ENCODE measurements at places on chromosomes 7 and 10.

GRCh38 chr7:87581723-87582122, 19.0 kb downstream of the ABCB1 start:
- no peak for DNase-seq

DNA sequence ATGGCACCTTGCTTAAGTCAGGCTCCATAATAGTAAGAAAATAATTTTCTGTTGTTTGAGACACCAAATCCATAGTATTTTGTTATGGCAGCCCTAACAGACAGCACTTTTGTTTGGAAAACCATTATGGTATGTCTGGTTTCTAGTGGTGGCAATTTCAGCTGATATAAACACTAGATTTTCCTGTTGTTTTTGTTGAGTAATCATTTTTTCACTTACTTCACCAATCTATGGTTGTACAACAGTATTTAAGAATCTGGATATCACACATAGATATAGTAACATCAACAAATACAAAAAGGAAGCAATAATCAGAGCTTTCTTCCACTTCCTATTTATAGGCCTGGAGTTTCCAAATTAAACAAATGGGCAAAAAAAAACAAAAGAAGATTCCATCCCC, 725.8 kb upstream of the POM121L12 start:
- DNase-seq = no peak

- DNase-seq = no peak
These were observed 27.8 kb downstream of the UNC5B start for GRCh38 chr10:71239946-71240795.

- no peak for DNase-seq
These were observed 44.0 kb downstream of the COL13A1 start for GRCh38 chr10:69845574-69846292.

- DNase-seq = no peak
These were observed 12.3 kb downstream of the STX1A start for GRCh38 chr7:73707045-73707631.

DNA sequence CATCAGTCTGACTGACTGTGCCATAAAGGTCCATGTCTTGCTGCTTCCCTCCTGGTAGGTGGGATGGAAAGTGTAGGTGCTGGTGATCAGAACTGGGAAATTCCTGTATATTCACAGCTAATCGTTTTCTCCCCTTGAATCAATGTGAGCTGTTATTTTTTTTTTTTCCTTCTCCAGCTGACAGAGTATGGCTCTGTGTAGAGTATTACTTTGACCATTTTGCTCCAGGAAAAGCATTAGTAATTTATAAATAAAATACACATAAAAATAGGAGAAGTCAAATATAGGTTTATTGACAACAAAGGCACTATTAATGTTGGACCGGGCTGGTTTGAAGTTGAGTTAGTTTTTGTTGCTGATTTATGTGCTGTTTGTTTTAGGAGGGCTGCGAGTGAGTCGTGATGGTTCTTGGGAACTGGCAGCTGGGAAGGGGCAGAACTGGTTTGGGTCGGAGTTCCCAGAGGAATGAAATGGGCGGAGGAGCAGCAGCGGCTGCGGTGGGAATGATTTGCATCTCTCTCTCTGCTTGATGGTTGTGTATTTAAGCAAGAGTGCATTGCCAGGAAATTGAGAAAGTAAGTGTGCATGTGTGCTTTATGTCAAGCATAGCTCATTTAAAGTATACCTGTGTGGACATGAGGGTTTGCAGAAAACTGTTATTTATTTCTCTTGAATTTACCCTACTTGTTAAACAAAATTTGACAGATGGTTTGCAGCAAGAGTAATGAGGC, 80.9 kb downstream of the LRMDA start:
- DNase-seq = no peak

GRCh38 chr10:89670926-89671325, 25.9 kb upstream of the PANK1 start:
- no peak for DNase-seq

GRCh38 chr10:5741276-5741675, 56.6 kb downstream of the TASOR2 start:
- DNase-seq = no peak

DNA sequence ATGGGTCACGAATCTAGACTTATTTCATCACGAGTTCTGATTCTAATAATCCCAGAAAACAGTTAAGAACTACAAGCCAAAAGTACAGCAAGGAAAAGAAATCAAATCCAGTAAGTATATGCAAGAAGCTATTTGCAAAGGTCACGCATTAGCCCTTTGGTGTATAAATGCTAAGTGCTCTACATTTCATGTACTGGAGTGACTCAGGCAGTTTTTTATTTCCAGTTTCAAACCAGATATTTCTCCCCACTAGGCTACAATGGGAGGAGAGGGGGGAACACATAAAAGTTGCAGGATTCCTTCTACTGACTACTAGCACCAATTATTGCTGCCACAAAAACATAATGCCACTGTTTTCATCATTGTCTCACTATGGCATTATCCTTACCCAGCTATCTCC, 148.0 kb downstream of the NRCAM start:
- no peak for DNase-seq

DNA sequence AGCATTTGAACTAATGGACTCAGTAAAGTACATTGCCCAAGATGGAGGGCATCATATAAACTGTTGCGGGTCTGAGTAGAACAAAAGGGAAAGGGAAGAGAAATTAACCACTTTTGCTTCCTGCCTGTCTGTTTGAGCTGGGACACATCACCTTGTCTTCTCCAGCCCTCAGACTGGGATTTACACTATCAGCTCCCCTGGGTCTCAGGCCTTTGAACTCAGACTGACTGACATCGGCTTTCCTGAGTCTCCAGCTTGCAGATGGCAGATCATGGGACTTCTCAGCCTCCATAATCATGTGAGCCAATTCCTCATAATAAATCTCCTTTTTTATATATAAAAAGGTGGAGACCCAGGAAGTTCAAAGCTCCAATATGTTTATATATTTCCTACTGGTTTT, 23.0 kb upstream of the WASL start:
- no peak for DNase-seq

GRCh38 chr10:124057601-124058000, 35.8 kb downstream of the CHST15 start:
- DNase-seq = no peak

- no peak for DNase-seq
These were observed 142.4 kb downstream of the CHCHD3 start for GRCh38 chr7:132939495-132939894.

DNA sequence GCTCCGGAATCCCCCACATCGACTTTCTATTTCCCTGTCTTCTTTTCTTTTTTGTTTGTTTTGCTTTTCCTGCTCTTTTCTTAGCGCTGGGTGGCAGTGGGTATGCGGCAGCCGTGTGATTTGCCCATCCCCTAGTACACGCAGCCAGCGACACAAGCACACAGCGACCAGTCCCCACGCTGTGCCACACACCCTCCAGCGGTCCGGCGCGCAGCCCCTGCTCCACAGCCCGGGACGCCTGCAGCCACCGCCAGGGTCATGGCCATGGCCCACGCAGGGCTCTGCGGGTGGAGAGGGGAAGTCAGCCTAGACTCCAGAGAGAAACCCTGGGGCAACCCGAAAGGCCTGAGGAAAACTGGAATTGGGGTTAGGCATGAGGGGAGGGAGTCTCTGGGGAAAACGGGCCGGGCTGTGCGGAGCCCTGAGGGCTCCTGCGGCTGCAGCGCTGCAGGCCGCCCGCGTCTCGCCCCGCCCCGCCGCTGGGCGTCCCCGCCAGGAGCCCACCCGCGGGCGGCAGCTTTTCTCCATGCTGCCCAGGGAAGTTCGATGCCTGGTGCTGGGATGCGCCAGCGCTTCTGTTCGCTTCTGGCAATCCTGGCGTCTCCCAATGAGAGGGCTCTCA, 2.5 kb downstream of the CHRM2 start:
- no peak for DNase-seq

GRCh38 chr7:69967689-69968450, 369.6 kb downstream of the AUTS2 start:
- no peak for DNase-seq

DNA sequence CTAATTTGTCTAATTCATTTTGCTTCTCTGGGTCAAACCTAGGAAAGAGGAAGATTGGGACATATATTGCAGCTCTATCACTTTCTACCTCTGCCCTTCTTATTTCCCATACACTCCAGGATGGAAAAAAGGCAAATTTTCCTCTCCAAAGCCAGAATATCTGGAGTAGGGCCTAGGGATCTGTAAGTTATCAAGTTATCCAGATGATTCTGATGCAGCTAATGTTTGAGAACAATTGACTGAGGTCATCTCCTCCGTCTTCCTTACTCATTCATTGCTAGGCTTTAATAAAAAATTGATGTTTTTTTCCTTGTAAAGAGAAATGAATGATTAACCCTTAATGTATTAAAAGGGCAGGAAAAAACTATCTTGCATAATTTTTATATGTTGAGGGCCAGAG, 211.9 kb upstream of the GLI3 start:
- no peak for DNase-seq

DNA sequence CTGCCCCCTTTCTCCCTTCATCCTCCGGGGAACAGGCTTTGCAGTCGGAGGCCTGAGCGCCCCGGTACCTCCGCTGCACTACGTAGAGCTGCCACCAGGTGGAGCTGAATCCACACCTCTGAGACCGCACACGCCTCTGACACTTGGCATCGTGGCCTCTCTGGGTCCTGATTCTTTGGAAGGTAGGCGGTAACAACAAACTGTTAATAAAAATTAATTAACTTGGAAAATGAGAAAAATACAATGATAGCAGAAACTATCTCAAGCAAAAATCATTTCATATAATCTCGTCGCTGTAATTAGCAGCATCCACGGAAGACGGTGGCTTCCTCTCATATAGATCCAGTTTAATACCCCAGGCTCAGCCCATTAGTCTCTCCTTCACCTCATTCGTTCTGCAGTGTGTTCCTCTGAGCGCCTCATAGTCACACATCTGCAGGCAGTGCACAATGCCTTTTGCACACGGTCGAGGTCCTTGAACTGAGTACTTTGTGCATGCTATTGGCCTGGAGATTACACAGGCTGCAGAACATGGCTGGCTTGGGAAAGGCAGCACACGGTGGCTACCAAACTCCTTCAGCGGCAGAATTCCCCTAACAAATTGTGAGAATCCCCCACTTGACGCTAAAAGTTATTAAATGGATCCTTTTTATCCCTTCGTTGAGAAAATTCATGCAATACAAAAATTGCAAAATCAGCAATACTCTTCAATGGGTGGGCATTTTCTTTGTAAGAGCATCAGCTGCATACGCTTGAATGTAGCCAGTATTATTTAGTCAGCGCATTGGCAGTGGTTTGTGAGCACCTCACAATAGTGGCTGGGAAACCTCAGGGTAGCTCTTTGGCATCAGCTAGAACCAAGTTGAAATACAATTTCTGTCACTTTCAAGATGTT, 18.7 kb downstream of the OR9A2 start:
- peak; percentile 97 for DNase-seq

Measured in inflammatory macrophage treated with lipopolysaccharide for 1 hour (primary cell).